ENCODE measurements at places on chromosomes 11 and 22.
A peak's percentile ranks its signal among the peaks of the same experiment; 100 is the strongest.

GRCh38 chr22:37326726-37327125, 44.4 kb downstream of the CYTH4 start:
- DNase-seq: no peak

DNA sequence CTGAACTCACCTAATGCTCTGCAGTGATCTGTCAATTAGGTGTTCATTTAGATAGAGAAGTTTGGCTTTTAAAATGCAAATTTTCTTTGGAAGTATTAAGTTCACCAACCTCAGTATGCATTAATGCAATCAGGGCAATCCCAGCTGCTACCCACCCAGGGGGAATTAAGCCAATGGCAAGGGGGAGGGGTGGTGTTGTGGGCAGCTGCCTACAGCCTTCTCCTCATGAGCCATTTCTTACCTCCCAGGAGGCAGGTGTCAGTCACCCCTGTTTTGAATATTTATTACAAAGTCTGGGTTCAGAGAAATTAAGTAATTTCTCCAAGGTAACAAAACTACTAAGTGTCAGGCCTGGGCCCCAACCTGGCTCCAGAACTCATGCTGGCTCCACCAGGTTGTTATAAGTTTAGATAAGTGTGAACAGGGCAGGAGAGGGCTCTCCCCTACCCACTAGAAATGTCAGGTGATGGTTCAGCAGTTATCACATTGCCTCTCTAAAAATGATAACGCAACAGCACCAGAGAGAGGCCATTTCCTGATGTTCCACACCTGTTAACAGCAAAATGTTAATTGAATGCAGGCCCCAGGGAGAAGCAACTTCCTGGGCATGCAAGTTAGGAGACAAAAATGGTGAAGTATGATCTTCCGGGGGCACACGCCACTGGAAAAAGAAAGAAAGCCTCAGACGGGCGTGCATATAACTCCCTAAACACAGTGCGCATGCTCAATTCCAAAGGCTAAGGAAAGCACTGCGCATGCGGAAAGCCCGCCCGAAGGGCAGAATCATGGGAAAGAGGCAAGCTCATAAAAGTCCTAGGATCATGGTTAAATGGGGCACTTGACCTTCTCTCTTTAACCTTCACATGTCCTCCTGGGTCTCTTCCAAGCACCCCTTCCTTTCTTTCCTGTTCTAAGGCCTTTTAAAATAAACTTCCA, 35.4 kb upstream of the GNAZ start:
- no peak for DNase-seq

DNA sequence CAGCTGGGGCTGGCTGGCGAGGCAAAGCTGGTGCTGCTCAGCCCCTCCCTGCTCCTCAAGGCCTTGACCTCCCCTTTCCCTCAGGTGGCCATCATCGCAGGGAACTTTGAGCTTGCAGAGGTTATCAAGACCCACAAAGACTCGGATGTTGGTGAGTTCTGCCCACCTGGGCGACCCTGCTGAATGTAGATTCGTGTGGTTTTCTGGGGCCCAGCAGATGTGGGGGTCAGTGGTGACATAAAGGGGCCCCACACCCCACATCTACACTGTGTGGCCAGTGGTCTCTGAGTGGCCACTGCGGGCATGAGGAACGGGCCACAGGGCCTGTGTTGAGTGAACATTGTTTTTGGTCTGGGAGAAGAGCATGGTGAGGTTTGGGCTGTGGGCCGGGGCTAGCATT, 11.9 kb downstream of the SHANK3 start:
- no peak for DNase-seq

DNA sequence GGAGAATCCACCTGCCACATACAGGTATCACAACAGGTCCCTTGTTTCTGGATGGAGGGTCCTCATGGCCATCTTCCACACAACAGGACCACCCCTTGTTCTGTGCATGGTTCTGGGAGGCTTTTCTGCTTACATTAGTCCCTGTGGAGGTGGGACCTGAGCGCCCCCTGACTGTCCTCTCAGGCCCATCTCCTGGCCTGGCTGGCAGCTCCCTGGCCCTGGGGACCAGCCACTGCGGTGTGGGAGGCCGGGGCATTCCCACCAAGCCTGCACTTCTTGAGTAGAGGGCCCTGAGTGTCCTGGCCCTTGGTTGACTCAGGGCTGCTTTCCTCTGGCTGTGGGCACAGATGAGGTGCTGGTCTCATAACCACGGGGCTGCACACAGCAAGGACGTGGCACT, 5.0 kb downstream of the COX8A start:
- DNase-seq: no peak

GRCh38 chr11:106426696-106427095, 349.2 kb downstream of the AASDHPPT start:
- DNase-seq: no peak

- no peak for DNase-seq
These were observed 14.6 kb upstream of the NDUFC2 start for GRCh38 chr11:78094250-78094649.

- no peak for DNase-seq
These were observed 51.8 kb downstream of the FDX1 start for GRCh38 chr11:110481523-110481922.

- no peak for DNase-seq
These were observed 7.7 kb downstream of the TMEM132A start for GRCh38 chr11:60931917-60932316.

GRCh38 chr11:35811783-35812182, 132.1 kb upstream of the LDLRAD3 start:
- DNase-seq: no peak

DNA sequence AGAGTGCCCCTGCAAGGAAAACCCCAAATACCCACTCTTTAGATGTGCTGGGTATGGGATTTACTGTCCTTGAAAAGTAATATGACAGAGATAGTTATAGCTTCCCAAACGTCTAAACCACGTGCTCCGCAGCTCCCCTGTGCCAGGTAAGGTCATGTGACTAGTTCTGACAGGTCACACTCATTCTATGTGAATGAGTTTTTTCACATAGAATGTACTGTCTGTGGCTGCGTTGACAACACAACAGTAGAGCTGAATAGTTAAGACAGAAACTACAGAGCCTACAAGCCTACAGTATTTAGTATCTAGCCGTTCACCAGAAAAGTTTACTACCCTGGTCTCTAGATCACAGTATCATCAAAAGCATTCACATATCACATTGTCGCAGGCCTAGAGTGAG, 236.2 kb downstream of the ETS1 start:
- DNase-seq: peak; percentile 35

DNA sequence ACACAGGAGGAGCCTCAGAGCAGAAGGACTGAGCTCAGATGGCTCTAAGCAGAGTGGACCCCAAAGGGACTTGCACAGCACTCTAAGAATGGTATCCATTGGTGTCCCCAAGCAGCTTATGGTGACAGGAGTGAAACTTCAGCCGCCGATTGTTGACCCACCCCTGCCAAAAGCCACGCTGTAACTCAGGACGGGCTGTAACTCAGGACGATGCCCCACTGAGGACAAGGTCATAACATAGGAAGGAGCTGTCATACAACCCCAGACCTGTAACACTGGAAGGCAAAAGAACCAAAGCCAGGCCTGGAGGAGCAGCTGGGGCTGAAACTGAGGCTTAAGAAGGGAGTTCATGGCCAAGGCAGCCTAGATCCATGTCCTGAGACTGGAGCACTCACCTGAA, 14.2 kb downstream of the CD59 start:
- no peak for DNase-seq

DNA sequence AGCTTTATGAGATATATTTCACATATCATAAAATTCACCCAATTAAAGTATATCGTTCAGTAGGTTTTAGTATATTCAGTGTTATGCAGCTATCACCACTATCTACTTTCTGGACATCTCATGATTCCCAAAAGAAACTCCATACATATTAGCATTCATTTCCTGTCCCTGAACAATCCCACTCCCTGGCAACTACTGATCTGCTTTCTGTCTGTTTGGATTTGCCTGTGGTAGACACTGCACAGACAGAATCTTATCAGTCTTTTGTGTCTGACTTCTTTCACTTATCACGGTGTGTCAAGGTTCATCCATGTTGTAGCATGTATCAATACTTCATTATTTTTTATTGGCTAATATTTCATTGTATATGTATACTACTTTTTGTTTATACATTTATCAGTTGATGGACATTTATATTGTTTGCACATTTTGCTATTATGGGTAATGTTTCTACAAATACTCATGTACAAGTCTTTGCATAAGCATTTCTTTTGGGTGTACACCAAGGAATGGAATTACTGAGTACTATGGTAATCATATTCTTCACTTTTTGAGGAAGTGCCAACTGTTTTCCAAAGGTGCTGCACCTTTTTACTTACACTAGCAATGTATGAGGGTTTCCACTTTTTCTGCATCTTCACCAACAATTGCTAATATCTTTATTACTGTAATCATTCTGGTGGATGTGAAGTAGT, 373.9 kb downstream of the AASDHPPT start:
- DNase-seq: no peak

- no peak for DNase-seq
These were observed 27.2 kb upstream of the PDGFD start for GRCh38 chr11:104191124-104191523.

DNA sequence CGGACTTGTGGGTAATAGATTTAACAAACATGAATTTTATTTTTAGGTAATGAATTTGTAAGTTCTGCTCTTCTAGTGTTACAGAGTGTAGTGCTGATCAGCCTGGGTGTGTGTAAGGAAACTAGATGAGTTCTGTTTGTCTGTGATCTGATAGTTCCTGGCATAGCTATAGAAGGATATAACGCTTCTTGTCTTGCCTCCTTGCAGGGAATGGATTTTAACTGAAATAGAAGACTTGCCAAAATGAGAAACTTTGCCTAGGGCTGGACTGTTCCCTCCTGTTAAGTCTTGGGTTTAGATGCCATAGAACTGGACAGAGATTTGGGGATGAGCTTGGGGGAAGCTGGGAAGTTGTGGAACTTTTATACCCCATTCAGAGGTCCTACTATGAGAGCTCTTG, 11.6 kb downstream of the CCDC81 start:
- peak; percentile 26 for DNase-seq

DNA sequence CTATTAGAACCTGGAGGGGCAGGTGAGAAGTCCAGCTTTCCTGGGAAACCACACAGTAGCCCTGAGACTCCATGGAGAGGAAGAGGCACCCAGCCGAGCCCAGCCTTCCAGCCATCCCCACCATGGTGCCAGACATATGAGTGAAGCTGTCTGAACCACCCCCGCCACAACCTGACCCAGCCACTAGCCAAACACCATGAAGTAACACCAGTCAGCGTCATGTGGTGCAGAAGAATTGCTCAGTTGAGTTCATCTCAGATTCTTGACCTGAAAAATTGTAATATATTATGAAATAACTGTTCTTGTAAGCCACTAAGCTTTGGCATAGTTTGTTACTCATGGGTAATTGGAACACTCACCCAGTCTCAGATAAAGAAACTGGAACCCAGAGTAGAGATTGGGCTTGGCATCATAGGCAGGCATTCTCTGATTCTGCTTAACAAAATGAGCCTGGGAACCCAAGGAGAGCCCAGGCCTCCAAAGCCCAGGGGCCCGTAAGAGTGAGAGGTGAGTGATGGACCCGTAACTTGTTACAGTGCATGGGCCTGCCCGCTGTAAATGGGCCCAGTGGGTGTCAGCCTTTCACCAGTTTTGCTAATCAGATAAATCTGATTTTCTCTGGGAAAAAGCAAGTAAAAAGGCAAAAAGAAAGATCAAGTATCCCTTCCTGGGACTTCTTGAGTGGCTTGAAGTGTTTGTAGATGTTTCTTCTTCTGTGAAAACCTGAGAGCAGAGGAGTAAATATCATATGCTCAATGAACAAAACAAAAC, 305.5 kb downstream of the DDX10 start:
- no peak for DNase-seq

- no peak for DNase-seq
These were observed 163.4 kb downstream of the ADAMTS15 start for GRCh38 chr11:130611791-130612251.

DNA sequence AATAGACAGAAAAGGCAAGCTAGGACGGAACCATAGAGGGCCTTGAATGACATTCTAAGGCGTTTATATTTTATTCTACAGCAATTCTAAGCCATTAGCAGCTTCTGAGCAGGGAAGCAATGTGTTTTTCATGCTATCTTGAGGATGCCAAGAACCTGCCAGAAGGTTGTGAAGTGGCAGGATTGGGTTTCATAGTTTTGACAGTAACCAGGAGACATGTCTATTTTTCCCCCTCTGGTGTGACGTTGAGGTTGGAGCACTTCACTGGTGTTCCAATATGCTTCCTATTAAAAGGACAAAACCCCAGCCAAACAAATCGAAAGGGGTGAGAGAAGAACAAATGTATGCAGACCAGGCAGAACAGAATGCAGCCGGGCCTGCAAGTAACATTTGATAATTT, 148.2 kb downstream of the SPATA19 start:
- no peak for DNase-seq

- peak; percentile 92 for DNase-seq
These were observed 14.6 kb downstream of the NAV2 start for GRCh38 chr11:19727246-19727645.

GRCh38 chr11:73393479-73394415, 17.5 kb downstream of the RELT start:
- DNase-seq: peak; percentile 75

DNA sequence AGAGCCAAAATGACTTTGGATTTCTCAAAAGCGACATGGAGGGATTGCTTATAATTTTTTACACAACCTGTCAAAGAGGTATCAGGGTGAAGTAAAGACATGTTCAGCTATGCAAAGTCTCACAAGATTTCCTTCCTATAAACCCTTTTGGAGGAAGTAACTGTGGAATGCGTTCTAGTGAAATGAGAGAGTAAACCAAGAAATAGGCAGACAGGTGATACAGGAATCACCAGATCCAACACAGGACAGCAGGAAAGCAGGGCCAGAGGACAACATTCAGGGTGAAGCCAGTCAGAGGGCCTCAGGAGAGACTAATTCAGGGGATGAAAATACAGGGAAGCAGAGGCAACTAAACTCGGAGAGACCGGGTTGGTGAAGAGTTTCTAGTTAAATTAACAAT, 90.4 kb upstream of the MTNR1B start:
- DNase-seq: no peak

GRCh38 chr11:69438286-69438920, 43.1 kb upstream of the LINC01488 start:
- DNase-seq: no peak

- DNase-seq: no peak
These were observed 1.7 kb upstream of the MS4A7 start for GRCh38 chr11:60376601-60377000.

- DNase-seq: peak; percentile 95
These were observed at the start of gene CD248 for GRCh38 chr11:66316849-66317251. CD248 (minus strand) TSS chr11:66317044; CDS start chr11:66317027, 17 bp downstream.

DNA sequence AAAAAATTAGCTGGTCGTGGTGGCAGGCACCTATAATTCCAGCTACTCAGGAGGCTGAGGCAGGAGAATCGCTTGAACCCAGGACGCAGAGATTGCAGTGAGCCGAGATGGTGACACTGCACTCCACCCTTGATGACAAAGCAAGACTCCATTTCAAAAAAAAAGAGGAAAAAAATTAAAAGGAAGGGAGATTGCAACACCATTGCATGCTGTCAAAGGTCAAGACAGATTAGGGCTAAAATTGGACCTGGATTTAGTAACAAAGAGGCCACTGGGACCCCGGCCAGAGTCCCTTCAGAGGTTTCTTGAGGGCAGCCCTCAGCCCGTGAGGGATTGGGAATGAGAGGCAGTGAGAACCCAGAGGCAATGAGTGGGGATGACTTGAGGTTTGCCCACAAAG, 8.2 kb upstream of the MAFF start:
- DNase-seq: no peak
